ENCODE measurements at places on chromosomes 16 and 17. TPM values are rescaled to one million over a fixed set of nuclear protein-coding genes. Genes with fewer than 3 reads are reported as not detected.

Gene PRAC2
- polyA plus RNA-seq = not detected

Gene CDH5
- polyA plus RNA-seq = 836 TPM

Gene APOBR
- polyA plus RNA-seq = not detected

Gene EXOC3L1
- 10.2 TPM for polyA plus RNA-seq

Gene ABCA3
- polyA plus RNA-seq = 16.7 TPM

Gene NPIPA7
- 29.3 TPM for polyA plus RNA-seq

- no peak for DNase-seq
Observed at GRCh38 chr17:9309216-9309615, 266.4 kb downstream of the STX8 start.

DNA sequence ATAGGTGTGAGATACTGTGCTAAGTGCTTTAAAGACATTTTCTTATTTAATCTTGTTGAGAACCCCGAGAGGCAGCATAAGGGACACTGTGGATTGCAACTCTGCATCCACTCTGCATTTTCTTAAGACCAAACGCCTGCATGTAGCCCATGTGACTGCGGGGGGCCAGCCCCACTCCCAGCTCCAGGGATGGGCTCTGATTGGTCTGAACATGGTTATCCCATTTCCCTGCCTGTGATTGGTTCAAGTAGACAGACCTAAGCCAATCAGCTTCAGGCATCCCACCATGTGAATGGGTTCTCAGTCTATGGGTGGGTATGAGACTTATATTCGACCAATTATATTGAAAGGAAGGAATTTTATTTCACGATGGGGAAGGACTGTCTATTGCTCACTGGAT is 33.2 kb upstream of the USP7 start:
- DNase-seq = no peak

All from endothelial cell of umbilical vein (primary cell).